HCT116 (cell line): ENCODE measurements at places on chromosomes 13 and 19.
A peak's percentile ranks its signal among the peaks of the same experiment; 100 is the strongest.

GRCh38 chr13:45003417-45003816 lies 14.1 kb downstream of the GPALPP1 start:
- no peak for DNase-seq

- DNase-seq: no peak
Measured at GRCh38 chr13:74869846-74870245, 612.1 kb downstream of the TBC1D4 start.

GRCh38 chr13:52891706-52892105 lies 43.3 kb upstream of the PCDH8 start:
- no peak for DNase-seq

DNA sequence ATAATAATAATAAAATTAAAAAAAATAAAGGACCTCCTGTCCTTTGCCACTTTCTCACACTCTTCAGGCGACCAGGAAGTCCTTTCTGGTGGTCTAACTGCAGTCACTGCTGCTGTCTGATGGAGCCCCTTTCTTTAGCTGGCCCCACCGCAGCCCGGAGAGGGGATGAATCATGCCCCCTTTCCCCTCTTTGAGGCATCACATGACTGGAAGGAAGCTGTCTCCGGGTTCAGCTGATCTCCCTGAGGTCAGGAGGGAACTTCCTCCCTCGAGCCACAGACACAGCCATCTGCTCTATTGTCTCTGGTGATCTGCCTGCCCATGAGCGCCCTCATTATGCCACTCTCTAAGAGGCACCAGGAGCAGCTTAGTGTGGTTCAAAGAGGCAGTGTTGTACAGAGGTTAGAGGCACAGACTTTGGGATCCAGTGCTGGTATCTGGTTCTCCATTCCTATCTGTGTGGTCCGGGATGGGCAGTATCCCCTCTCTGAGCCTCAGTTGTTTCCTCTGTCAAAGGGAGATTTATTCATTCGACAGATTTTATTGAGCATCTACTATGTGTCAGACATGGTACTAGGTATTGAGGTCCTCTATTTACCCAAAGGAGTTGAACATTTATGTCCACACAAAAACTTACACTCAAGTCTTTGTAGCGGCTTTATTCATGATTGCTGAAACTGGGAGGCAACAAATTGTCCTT lies 30.0 kb downstream of the VAV1 start:
- peak; percentile 19 for DNase-seq

DNA sequence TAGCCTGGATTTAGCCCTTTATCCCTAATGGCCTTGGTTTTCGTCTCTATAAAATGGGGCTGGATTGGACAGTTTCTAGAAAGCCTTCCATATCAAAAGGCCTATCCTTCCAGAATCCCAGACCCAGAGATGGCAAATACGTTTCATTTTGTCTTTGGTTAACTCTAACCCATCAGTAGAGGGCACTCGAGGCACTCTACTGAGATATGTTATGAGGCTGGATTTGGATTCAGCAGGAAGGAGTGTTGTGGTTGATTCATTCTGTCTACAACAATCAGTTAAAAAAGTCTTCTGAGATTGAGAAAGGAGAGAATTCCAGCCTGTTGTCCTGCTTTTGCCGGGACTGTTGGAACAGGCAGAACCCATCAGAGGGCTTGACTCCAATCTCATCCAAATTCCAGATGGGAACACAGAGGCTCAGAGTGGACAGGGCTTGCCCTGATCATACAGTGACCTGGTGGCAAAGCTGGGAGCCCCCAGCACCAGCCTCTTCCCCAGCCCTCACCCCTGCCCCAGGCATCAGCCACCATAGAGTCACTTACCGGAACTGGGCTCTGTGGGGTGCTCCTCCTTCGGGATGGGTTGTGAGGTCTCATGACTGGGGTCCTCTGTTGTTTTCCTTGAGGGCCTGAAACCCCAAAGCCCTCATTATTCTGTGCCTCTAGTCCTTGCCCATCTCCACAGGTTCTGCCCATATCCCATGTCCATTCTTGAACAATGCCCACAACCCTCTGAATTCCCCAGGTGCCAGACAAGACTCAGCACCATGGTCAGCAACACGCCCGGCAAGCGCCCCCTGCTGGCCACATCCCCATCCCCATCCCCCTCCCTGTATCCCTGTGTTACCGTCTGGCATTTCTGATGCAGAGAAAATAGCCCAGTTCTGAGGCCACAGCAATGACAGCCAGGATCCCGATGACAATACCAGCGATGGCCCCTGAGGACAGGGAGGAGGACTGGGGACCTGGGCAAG lies 12.3 kb upstream of the ZNF180 start:
- peak; percentile 24 for DNase-seq

- DNase-seq: no peak
Measured at GRCh38 chr19:43584484-43584883, 8.9 kb downstream of the PINLYP start.

DNA sequence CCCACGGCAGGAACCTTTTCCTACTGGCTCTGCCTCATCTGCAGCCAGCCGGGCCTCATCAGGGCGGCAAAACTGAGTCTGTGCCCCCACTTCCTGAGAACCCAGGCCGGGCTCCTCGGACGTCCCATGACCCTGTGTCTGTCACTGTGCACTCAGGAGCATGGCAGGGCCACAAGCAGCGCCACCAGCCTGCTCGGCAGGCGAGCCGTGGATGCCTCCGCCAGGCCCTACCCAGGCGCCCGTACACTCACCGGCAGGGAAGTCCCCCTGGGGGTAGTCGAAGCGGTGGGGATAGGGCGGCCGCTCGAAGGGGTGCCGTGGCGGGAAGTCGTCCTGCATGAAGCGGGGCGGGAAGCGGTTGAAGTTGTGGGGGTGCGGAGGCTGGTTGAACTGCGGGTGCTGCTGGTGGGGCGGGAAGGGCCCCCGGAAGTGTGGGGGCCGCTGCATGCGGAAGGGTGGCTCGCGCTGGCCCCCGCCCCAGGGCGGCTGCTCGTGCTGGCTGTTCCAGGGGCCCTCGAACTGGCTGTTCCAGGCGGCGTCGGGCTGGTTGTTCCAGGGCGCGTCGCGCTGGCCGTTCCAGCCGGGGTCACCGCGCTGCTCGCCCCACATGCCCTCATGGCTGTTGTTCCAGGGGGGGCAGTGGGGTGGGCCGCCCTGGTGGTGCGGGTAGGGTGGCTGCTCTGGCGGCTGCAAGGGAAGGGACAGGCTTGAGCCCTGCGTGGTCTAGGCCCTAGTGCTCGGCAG lies 17.1 kb downstream of the CHERP start:
- DNase-seq: no peak
